ENCODE measurements at places on chromosomes 3 and 15.

- peak; percentile 48 for DNase-seq
Measured at GRCh38 chr3:151230646-151231045, 27.6 kb upstream of the GPR171 start.

GRCh38 chr3:172328282-172328681, 120.0 kb downstream of the GHSR start:
- DNase-seq, result no peak

- DNase-seq, result no peak
Measured at GRCh38 chr3:142858043-142858442, 30.8 kb downstream of the PCOLCE2 start.

DNA sequence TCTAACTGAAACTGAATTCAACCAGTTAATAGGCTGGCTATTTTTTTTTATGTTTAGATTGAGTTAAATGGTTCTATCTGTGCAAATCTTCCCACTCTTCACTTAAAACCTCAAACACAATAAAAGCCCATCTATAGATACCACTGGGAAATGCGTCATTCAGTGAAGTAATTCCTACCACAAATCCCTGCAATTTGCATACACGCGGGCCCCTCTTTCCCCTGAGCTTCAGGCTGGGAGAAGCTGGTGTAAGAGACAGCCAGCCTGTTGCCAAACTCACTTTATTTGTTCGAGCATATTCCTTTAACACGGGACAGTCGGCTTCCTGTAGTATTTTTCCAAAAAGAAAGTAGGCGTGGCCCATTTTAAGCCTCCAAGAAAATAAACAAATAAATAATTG, 26.0 kb upstream of the MCTP2 start:
- no peak for DNase-seq

DNA sequence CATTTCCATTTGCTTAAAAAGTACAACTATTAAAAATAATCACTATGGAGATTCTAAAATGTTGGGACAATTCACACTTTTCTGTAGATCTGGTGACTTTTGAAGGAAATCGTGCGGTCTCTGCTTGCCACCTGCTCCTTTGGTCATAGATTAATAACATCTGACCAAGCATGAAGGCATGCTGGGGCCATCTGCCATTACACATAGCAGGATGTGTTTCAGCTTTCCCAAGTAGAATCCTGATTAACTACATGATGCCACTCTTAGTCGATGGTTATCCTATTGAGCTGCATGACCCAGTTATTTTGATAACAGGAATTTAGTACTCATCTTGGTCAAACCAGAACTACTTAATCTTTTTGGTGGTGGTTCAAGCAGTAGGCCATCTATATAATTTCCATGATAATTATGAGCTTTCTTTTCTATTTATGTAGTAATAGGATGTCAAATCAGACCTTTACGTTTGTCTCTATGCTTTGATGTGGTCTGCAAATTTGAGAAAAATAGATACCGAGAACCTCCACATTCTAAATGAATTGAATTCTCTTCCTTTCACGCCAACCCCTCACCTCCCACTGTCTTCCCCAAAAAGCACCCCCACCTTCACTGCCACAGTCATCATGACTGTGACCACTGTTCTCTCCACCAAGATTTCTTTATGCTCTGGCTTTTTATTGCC, 158.1 kb downstream of the DIPK2A start:
- DNase-seq, result no peak

- DNase-seq, result no peak
Measured at GRCh38 chr15:65384505-65384894, 6.7 kb upstream of the IGDCC3 start.

DNA sequence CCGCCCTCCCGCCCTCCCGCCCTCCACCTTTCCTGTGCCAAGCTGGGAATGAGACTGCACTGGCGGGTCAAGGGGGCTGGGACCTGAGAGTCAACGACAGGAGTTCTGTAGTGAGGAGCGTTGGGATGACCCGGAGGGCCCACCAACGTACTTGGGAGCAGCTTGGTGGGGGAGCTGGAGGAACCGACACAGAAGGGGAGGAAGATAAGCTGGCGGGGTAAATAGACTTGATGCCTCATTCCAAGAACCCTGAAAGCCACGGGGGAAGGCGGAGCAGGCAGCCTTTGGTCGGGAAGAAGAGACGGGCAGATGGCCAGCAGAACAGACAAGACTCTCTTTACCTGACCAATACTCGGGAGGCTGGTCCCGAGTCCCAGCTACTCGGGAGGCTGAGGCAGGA, 277 bp downstream of the FMN1 start:
- no peak for DNase-seq

- DNase-seq, result no peak
Measured at GRCh38 chr15:68880382-68880781, 49.9 kb upstream of the SPESP1 start.

- no peak for DNase-seq
Measured at GRCh38 chr3:32309654-32310242, 71.3 kb downstream of the CMTM8 start.

DNA sequence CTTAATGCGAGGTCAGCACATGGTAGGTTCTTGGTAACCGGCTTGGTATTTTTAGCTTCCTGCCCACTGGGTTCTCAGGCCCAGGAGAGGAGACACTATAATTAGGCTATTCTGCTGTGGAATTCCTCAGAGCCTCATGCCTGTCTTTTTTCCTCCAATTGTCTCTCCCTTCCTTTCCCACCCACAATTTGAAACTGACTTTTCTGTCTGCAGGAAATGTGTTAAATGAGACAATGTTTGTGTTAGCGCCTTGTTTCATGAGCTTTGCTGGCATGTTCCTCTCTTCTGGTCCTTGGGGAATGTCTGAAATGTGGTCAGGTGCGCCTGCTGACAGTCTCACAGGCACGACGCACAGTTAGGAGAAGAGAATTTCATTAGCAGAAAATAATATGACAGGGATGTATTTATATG, 223.6 kb upstream of the CTNNB1 start:
- DNase-seq, result no peak

GRCh38 chr3:11717768-11718636, 74.3 kb upstream of the VGLL4 start:
- peak; percentile 47 for DNase-seq

DNA sequence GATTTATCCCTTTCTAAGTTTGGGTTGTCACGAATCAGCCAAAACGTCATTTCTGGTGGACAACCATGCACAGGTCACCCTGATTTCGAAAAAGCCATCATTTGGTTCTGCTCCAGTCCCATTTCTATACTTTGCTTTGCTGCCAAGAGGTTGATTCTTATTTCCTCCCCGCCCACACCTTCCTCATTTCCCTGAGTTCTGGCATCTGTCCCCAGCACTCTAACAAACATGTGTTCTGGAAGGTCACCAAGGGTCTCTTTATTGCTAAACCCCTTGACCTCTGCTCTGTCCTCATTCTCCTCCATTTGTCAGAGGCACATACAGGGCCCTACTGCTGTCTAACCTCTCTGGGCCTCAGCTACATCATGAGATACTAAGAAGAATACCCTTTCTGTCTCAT, 36.4 kb upstream of the PTPRG start:
- DNase-seq, result no peak

DNA sequence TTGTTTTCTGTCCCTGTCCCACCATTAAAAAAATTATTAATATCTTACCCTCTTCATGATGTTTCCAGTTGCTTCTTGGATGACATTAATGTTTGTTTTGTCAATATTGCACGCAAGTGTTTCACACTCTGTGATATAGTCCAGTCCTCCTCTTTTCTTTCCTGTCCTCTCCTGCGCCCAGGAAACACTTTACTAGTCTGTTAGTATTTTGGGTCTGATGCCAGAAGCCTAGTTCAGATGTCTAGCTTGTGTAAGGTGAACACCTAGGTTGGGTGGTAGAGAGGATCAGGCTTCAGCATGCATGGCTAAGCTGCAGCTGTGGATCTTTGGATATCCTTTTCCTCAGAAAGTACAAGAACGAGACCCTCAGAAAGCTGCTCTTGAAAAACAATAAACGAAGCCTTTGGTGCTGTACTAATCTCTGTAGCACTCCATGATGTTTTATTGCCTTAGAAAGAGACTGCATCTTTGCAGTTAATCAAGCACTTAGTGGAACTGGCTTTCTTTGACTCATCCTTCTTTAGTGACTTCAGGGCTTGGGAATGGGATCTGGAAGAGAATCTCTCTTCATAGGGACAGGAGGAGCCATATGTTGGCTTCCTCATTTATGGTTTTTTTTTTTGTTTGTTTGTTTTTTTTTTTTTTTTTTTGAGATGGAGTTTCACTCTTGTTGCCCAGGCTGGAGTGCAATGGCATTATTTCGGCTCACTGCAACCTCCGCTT, 253.4 kb downstream of the LPP start:
- DNase-seq, result no peak

GRCh38 chr3:8899876-8900460, 63.3 kb downstream of the RAD18 start:
- no peak for DNase-seq

- no peak for DNase-seq
Measured at GRCh38 chr3:159030886-159031679, 229.2 kb downstream of the MFSD1 start.

GRCh38 chr15:20352241-20353200, 189.1 kb downstream of the GOLGA6L6 start:
- DNase-seq, result peak; percentile 5

- no peak for DNase-seq
Measured at GRCh38 chr3:174302746-174303315, 556.3 kb upstream of the NAALADL2 start.

DNA sequence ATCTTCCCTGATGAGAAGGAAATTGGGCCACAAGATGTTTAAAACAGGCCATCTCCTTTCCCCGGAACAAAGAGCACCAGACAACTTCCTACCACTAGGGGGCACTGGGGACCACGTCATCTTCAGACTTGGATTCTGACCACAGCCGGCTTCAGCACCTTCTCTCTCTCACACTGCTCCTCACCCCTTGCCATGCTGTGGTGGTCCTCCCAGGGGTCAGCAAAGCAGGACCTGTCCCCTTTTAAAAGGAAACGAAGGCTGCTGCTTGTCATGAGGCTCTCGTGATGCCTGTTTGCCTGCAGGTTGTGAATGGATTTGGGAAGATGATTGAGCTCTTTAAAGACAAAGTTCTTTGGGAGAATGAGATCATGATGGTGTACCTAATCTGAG, 16.2 kb downstream of the RFT1 start:
- DNase-seq, result peak; percentile 77

GRCh38 chr3:48186631-48187300, 1.5 kb downstream of the CDC25A start:
- no peak for DNase-seq

DNA sequence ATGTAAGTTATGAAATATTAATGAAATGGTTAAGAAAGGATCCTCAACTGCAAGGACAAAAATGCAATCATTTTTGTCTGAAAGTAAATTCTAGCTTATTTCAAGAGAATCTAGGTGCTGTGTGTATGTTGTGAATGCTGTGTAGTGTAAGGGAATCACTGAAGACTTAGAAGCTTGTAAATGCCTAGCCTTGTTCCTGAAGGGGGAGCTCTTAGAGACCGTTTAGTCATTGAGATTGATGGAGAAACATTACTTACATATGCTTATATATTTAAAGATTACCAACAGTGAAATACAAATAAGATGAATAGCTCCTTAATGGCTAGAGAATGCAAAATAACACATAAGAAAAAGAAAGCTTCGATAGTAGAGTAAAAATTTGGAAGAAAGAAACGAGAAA, 67.9 kb downstream of the CNTN4 start:
- DNase-seq, result no peak

GRCh38 chr15:77415450-77416147, 4.3 kb downstream of the PEAK1 start:
- no peak for DNase-seq
